ENCODE measurements at places on chromosomes 2 and 18. TPM values are rescaled to one million over a fixed set of nuclear protein-coding genes. Genes with fewer than 3 reads are reported as not detected.
A peak's percentile ranks its signal among the peaks of the same experiment; 100 is the strongest.

BZW1 gene
- total RNA-seq = 454 TPM

ARL4C gene
- 4.1 TPM for total RNA-seq

UPP2 gene
- not detected for total RNA-seq

PSMA8 gene
- total RNA-seq = not detected

COL4A3 gene
- total RNA-seq = 4.9 TPM

PSTPIP2 gene
- 20.0 TPM for total RNA-seq

PROKR1 gene
- total RNA-seq = not detected

NABP1 gene
- 39.3 TPM for total RNA-seq

DNA sequence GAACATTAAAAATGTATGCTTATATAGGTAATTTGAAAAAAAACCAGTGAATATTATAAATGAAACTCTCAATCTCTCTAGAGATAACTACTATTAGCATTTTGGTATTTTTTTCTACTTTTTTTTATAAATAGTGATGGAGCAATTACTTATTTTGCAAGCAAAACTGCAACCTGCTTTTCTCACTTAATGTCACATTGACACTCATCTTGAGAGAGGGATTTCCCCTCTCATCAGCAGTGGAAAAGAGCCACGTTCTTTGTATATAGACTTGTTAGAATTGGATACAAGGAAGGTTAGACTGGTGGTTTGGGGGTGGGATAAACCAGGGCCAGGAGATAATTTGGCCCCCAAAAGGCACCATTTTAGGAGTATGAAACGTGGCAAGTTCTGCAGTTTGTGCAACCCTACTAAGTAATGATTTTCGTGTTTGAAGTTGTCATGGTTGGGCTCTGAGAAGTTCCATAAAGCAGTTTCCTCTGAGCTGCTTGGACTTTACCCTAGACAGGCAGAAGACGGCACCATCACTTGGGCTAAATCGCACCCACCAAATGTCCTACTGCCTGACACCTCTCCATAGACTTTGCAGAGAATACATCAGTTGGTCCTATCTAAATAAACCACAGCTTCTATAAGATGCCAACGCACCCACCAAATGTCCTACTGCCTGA lies 194.0 kb downstream of the ACTR3 start:
- no peak for DNase-seq

DNA sequence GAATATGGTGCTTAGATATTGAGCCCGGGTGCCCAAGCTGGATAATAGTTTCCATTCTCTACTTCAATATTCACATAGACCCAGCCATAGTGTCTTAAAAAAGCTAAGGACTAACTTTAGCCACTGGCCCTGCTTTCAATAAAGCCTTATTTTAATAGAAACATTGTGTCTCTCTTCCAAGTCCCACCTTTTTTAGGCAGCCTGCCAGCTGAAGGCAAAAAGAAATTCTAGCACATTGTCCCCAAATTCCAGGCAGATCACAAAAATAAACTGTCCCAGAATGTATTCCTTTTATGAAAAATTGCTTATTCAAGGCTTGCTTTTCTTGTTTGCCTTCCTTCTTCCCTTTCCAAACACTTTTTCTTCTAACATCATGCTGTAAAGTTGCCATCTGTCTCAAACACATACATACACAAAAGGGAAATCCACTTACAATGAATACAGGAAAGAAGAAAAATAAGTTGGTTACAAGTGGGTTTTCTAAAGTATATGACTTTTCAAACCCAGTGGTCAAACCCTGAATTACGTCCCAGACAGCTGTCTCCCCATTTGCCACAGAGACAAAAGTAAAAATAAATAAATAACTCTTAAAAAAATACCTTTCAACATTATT lies 778.5 kb downstream of the BCL11A start:
- DNase-seq = no peak

DNA sequence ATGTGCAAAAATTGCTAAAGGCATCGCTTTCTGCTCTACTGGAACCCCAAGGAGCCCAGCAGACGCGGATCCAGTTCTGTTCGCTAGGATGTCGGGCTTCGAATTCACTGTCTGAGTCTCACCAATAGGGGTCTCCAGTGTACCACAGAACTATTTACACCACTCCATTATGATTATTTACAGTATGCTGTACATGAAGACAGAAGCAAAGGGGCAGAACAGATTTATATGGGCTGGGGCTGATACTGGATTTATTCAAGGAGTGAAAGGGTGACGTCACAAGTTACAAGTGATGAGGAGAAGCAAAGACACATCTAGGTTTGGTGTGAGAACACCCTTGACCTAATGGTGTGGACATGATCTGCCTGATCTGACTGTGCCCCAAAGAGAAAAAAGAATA lies 185.3 kb upstream of the ATP5MC3 start:
- DNase-seq = peak; percentile 38

DNA sequence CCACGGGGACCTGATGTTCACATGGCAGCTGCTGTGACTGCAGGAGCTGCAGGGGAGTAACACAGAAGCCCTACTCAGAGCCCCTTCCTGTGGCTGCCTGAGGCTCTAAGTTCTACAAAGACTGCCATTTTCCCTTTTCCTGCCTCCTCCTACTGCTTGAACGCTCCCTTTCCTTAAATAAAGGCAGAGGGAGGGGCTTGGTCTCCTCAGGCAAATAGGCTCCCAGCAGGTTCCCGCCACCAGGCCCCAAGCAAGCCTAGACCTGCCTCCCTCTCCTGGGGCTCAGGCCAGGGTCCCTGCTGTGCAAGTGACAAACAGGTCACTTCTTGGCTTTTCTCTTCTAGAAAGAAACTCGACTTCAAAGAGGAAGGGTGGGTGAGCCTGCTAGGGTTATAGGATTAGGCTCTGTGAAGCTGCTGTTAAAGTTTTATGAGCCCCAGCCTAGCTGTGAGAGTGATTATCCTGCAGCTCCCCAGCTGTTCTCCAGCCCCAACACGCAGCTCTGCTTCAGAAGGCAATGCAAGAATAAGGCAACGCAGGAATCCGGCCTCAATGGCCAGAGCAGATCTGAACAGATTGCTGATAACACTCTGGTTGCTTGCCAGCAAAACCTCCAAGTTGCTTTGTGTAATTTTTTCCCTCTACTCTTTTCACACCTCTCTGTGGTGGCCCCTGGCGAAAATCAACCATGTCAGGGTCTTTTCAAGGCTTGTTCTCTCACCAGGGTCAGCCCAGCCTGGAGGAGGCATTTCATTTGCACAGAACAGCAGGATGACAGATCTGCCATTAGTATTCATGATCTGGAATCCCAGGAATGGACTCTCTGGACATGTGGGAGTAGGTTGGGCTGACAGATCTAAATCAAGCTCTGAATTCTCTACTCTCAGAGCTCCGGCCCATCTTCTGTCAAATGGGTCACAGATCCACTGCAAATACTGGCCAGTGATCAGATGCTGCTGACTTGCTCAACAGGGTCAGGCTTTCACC lies 71.3 kb downstream of the MRO start:
- no peak for DNase-seq

- no peak for DNase-seq
These were observed 4.9 kb downstream of the TTL start for GRCh38 chr2:112486895-112487294.

DNA sequence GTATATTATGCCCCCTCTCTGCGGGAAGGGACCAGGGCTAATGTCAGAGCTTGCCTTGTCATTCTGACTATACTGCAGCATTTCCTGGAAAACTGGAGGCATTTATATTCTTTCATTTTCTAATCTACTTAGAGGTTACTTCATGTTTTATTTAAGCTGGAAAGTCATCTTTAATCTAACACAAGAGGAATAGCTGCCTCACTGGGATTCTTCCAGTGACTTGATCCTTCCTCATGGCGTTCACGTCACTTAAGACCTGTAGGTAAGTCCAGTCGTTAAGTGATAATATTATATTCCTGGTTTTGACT lies 727.6 kb upstream of the DDX18 start:
- no peak for DNase-seq

- DNase-seq = no peak
These were observed 102.8 kb upstream of the TTN start for GRCh38 chr2:178910005-178910404.

GRCh38 chr2:25418944-25419677 lies 77.4 kb upstream of the DNMT3A start:
- no peak for DNase-seq

DNA sequence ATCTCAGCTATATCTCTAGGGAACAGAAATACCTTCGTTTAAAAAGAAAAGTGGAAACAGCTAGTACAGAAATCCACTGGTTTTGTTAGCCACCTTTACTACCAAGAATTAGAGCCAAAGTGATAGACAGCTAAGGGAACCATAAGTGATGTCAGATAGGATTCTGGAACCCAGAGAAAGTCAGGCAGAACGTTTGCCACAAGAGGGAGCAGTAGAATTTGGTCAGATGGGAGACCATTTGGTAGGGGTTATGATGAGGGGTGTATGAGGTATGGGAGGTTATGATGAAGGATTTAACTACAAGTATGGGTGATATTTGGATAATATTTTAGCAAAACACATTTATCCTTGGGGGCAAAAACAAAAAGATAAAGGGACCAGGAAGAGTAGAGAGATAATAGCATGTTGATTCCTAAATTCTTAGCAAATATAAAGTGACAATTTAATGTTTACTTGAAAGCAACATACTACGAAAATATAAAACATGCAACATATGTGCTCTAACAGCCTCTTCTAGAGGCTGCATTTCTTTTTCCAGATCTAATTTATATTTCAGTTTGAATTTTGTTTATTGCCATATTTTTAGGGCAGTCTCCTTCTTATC lies 3.3 kb downstream of the SLC8A1 start:
- peak; percentile 10 for DNase-seq

DNA sequence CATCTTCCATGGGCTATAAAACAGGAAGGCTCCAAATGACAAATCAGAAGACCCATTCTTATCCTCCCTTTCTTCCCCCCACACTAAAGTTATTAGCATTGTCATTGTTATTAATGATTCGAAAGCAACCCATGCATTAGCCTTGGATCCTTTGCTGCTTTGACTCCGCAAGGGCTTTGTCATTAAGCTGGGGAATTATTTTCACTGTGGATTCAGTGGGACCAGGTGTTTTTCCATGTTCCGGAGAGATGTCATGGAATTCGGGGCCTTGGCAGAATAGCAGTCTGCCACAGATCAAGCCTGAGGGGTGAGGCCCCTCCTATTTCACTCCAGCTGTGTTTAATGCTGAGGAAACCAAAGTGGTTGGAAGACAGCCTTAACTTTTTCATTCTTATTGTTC lies 357.1 kb downstream of the EN1 start:
- no peak for DNase-seq

- DNase-seq = peak; percentile 45
These were observed 515.5 kb upstream of the MYT1L start for GRCh38 chr2:2846332-2847208.

GRCh38 chr18:21242141-21242779 lies at the start of gene GREB1L:
GREB1L (plus strand) TSS chr18:21242232; CDS start chr18:21383519, 141,287 bp downstream.
- peak; percentile 27 for DNase-seq

DNA sequence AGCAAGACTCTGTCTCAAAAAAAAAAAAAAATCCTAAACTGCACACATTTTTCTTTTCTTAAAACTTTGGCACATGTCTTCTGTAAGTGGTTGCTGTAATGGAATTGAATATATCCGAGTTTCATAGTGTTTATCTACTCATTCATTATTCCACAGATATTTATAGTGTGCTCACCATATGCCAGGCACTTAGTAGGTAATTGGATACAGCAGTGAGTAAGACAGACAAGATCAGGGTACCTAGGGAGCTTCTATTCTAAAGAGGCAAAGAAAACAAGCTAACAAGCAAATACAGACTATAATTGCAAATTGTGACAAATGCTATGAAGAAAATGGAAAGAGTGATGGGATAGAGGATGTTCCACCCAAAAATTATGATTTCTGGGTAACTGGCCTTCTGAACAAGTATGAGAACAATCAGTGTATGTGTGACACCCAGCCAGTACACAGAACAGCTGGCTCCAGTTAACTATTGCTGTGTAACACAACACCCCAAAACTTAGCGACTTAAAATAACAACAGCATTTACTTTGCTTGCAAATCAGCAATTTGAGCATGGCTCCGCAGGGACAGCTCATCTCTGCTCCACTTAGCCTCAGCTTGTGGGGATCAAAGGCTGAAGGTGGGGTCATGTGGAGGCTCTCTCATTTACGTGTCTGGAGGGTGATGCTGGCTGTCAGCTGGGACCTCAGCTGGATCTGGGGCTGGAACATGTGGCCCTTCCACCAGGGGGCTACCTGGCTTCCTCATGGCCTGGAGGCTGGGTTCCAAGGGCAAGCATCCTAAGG lies 224.9 kb downstream of the INSIG2 start:
- no peak for DNase-seq

DNA sequence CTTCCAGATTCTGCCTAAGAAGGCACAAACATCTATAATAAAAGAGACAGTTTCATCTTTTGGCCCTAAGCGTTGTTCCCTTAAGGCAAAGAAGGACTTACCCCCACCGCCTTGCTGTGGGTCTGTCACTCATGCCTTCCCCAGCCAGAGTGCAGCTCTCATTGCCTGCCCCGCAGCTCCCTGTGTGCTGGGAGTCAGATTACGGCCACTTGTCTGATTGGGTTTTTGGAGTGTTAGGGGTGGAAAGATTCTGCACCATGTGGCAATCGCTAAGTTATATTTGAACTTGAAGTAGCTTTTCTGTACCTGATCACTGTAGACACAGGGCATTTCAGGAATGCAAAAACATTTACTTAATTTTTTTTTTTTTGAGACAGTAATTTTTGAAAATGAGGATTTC lies at the start of gene AQP4:
TSS of gene AQP4 (minus strand) at position 151 of the 400 bp plus-strand sequence. CDS start at position 133, 18 bp downstream.
- DNase-seq = no peak

GRCh38 chr2:135836596-135837270 lies at the start of gene LCT:
LCT (minus strand) TSS chr2:135837184; CDS start chr2:135837169, 15 bp downstream.
- no peak for DNase-seq

GRCh38 chr2:134398300-134398699 lies 144.4 kb downstream of the MGAT5 start:
- no peak for DNase-seq

- DNase-seq = no peak
These were observed 30.6 kb downstream of the SCN3A start for GRCh38 chr2:165173215-165173614.

DNA sequence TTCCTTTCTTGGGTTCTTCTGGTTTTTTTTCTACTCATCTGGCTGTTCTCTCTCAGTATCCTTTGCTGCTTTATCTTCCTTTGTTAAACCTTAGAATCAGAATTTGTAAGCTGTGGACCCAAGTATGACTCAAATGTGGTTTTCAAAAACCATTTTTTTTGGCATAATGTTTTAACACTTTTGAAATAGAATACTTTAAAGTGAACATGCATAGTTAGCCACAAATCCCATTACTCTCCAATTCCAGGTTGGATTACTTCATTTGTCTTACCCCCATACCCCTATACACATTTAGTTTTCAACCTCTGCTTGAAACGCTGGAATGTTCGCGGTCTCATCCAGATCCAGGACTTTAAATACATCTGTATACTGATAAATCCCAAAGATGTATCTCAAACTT lies 29.1 kb downstream of the ALMS1 start:
- DNase-seq = no peak
